Panc1 (cell line): ENCODE measurements at places on chromosomes 1 and 21. TPM values are rescaled to one million over a fixed set of nuclear protein-coding genes. Genes with fewer than 3 reads are reported as not detected.

Gene RIMS3
- total RNA-seq = 5.7 TPM

DNA sequence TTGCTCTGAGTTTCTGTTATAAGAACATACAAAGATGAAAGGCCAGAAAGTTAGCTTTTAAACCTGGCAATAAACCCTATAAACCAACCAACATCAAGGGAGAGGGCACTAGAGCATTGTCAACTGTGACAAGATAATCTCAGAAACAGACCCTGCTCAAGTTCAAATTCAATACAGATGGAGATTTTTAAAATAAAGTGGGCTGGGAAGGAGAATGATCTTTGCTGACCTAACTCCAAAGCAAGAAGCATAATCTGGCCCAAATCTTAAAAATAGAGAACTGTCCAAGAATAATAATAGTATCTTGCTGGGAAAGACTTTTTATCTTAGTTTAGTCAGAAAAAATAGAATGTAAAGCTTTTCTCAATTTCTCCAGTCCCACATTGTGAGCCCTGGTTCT lies 485.5 kb downstream of the DISC1 start:
- no peak for DNase-seq

Gene C4BPA
- 0.26 TPM for total RNA-seq

DNA sequence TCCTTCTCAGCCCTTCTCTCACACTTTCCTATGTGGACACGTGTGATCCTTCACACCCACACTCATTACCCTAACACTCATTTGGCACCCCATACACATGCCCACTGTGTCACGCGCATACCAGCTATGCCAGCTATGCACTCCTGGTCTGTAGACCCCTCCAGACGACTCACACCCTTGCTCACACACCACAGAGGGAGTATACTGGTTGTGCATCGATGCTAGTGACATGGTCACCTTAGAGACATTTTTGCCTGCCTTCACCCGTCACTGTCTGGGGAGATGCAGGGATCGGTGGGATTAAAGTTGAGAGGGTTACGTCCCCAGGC lies 8.3 kb upstream of the PPM1J start:
- no peak for DNase-seq

DNA sequence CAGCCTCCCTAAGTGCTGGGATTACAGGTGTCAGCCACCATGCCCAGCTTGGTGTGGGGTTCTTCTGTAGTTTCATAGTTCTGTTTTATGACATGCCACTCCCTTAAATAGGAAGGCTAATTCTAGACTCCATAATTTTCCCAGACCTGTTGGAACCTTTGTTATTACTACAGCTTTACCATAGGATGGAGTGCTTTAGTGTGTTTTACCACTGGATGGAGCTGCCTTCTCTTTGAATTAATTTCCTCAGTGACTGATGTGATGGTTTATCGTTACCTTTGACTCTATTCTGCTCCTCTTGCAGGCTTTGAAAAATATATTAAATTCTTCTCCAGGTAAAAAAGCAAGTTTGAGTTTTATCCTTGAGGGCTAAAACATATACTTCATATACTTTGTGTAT lies 84.6 kb upstream of the NEK7 start:
- no peak for DNase-seq

- DNase-seq = no peak
Observed at GRCh38 chr1:6500544-6501278, 9.2 kb upstream of the PLEKHG5 start.

Gene OLIG2
- total RNA-seq = not detected

DNA sequence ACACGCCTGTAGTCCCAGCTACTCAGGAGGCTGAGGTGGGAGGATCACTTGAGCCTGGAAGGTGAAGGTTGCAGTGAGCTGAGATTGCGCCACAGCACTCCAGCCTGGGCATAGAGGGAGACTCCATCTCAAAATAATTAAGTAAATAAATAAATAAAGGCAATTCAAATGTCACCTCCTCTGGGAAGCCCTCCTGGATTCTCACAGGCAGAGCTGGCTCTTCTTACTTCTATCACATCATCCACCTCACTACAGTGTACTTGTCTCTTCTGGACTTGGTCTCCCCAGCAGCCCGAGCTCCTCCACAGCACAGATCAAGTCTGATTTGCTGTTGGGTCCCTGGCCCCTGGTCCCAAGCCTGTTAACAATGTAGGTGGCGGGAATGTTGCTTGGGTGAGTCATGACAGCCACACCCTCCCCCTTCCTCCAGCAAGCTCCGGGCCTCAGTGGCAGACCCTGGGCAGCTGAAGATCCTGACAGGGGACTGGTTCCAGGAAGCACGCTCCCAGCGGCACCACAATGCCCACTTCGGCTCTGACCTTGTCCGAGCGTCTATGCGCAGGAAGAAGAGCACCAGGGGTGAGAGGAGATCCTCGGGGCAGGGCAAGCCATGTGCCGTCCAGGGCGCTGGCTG lies 5.3 kb downstream of the SYTL1 start:
- DNase-seq = no peak

DNA sequence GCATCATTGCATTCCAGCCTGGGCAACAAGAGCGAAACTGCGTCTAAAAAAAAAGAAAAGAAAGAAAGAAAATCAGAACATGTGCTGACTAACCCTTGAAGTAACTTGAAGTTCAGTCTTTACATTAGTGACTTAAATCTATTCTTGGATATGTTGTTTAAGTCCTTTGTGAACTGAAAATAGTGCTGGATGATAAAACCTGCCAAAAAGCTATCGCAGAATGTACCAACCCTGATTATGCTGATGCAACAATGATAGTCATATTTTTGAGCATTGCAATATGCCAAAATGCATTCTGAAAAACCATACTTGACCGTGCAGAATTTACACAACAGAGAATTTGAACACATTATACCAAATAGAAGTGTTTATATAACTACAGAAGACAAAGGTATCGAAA lies 30.7 kb downstream of the SHISAL2A start:
- DNase-seq = no peak

Gene NT5C1A
- not detected for total RNA-seq

Gene TTLL7
- total RNA-seq = 31.4 TPM

GRCh38 chr21:36048357-36048756 lies 12.0 kb downstream of the SETD4 start:
- no peak for DNase-seq

Gene FAAH
- 25.9 TPM for total RNA-seq
